ENCODE measurements at places on chromosomes 16 and 17.

DNA sequence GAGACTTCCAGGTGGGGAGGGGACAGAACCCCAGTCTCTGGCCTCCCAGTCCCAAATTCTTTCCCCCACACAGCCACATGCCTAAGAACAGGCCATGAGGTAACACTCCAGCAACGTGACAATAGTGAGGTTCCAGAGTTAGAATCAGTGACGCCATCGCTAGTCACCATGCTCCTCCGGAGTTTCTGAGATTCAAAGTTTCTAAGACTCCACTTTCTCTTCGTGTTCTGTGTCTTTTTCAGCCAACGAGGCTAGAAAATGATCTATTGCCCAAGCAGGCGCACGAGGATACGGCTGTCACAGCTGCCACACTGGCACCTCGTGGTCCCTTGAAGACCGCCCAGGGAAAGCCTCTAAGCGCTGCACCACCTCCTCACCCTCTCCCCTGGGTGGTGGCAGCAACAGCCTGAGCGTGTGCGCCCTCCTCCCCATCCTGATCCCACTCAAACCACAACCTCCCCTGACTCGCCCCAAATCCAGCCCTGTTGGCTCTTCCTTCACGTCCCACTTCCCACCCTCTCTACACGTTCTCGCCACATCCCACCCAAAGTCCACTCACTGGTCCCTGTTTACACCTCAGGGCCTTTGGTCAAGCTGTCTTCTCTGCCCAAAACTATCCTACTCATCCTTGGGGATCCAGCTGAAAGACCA is 1.0 kb downstream of the MCRIP1 start:
- peak; percentile 67 for DNase-seq

DNA sequence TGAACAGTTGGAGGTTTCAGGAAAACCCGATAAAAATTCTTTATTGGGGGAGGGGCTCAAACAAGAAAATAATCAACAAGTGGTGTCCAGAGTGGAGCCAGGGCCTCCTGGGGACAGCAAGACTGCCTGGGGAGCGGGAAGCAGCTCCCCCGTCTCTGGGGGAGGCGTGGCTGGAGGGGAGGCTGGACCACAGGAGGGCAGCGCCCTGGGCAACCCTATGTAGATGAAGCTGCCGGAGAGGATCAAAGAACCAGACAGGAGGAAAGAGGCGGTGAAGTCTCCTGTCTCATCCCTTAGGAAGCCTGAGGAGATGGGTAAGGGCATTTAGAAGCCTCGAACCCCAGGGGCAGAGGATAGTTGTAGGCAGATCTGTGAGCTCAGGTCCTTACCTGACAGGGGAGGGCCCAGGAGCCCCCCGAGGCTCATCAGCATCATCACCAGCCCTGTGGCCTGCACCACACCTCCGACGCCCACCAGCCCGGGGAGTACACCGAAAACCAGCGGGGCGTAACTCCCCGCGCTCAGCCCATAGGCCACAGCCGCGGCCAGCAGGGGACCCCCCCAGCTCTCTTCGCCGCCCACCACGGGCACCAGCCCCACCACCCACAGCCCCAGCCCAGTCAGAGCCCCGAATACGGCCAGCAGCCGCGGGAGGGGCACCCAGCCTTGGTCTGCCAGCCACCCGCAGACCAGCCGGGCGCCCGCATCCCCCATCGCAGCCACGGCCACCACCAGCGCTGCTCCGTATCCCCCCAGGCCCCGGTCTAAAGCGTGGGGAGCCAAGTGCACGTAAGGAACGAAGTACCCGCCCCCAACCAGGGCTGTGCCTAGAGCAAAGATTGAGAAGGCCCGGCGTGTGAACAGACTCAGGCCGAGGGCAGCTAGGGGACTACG is 2.0 kb downstream of the SLC16A11 start:
- no peak for DNase-seq

GRCh38 chr17:72850410-72851118 is 241.9 kb downstream of the SLC39A11 start:
- no peak for DNase-seq

DNA sequence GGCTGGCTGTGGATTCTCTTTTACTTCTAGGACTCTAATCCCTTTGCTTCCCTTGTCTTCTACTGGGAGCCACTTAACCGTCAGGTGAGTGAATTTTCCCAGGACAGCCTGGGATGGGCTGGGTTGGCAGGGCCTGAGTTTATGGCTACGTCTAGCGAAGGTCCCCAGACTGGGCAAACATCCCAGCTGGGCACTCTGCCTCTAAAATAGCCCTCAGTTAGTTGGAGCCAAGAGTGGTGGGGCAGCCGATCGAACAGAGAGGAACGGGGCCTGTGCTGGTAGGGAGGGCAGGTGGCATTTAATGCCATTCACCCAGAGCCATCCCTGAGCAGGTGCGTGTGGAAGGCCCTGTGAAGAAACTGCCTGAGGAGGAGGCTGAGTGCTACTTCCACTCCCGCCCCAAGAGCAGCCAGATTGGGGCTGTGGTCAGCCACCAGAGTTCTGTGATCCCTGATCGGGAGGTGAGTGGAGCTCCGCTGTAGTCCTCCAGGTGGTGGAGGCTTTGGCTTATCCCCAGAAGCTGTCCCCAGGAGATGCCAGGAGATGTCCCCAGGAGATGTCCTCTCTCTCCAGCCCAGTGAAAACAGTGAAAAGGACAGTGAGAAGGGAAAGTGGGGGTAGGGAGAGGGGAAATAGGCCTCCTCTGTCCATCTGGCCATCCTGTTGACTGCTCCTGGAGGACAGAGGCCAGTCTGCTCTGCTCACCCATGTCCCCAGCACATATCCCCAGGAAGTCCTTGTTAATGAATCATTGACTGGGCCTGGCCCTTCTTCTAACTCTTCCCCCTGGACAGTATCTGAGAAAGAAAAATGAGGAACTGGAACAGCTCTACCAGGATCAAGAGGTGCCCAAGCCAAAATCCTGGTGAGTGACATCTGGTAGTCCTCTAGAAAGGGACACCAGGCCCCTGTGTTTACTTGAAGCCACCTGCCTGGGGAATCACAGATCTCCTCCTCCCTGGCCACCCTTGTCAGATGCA is 4.4 kb downstream of the PNPO start:
- no peak for DNase-seq

- DNase-seq: no peak
Observed at GRCh38 chr16:78242239-78242630, 142.8 kb downstream of the WWOX start.

DNA sequence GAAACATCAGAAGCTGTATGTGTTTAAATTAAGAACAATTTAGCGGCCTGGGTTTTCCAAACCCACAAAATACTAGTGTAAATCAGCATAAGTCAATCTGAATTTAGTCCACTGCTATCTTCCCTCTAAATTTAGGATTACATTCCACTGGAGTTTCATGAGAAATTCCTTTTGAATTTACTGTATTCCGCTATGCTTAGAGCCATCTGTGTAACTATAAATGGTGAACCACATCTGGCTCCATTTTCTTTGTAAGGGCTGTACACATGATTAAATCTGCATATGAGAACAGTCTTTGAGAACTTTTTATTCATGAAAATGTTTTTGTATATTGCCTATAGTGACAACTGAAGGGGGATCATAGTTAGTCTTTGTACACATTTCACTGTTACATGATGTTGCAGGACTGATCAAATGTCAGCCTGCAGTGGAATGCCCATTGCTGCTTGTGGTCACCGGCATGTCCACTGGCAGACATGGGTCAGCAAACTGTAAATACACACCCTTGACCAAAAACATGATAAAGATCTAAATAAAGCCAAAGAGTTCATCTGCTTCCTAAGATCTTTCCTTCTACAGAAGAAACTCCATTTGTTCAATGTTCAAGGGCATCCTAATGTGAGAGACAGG is 36.8 kb downstream of the RPGRIP1L start:
- no peak for DNase-seq

- peak; percentile 40 for DNase-seq
Observed at GRCh38 chr17:75069783-75070182, 18.0 kb upstream of the SLC16A5 start.

DNA sequence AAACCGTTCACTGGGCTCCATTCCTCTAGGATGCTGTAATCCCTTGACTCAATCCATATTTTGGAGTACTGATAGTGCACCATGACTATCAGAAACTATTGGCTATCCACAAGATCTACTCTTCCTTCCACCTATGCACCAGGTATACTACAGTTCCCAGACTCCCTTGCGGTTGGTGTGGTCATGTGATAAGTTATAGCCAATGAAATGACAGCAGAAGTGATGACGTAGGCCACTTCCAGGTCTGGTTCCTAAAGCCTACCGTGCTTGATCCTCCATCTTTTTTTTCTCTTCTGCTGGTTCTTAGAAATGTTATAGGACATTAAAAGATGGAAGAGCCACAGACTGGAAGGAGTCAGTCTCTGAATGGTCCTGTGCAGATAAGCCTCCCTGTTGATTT is 278.8 kb upstream of the C16orf82 start:
- DNase-seq: no peak

DNA sequence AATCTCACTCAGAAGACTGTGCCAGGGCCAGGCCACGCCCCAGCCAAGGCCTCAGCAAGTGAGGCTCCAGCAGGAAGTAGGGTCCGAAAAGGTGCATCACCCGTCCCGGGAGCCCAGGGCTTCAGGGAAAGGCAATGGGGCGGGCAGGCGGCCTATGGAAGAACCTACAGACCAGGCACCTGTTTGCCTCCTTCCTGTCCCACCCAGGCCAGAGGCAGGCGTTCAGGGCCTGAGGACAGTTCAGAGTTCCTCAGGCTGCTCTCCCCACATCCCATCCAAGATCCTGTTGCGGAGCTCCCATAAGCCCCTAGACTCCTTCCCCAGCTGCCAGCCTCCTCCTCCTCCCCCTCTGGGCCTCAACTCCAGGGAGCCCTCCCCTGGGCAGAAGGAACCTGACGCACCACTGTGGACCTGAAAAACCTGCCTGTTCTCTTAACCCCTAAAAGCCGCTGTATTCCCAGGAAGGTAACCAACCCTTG is 2.3 kb downstream of the CLUH start:
- no peak for DNase-seq

DNA sequence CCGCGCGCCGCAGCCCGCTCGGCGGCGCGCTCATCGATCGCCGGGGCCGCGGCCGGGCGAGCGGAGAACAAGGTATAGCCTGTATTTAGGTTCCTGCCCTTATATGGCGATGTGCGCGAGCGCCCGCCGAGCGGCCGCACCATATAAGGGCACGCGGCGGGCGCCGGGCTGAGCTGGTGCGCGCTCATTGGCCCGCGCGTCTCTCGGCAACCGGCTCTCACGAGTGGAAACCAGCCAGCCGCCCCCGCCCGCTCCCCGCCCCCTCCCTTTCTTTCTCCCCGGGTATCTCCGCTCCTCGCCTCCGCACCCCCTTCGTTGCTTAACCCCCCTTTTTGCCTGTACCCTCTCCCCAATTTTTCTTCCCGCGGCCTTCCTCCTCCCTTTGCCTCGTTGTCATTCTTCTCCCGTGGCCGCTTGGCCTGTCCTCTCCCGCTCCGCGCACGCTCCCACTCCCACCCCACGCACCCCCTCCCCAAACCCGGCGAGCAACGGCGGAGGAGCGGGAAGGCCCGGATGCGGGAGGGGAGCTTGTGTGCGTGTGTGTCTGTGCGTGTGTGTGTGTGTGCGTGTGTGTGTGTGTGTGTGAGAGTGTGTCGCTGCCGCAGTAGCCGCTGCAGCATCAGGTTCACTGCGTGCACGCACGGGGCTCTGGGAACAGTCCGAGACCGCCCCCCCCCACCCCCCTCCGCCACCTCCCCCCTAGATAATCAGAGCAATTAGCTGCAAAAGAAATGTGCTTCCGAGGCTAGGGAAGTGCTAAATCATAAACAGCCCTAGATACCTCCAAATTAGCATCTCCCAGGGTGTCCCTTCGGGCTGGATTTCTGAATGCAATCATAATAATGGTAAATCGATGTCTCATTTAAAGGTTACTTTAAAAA is 13.5 kb upstream of the CBX8 start:
- peak; percentile 79 for DNase-seq

- DNase-seq: peak; percentile 66
Observed at GRCh38 chr17:57114085-57114673, 29.1 kb downstream of the AKAP1 start.

DNA sequence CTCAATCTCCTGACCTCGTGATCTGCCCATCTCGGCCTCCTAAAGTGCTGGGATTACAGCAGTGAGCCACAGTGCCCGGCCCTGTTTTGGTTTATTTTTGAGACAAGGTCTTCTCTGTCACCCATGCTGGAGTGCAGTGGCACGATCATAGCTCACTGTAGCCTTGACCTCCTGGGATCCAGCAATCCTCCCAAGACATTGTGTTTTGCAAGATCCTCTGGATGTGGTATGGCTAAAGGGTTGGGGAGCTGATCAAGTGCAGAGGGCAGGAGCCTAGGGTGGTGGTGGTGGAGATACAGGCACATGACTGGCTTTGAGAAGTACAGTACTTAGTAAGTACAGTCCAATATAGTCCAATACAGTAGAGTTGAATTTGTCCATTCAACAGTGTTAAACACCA is 16.6 kb upstream of the TNS4 start:
- DNase-seq: no peak

- DNase-seq: no peak
Observed at GRCh38 chr17:36059406-36059805, 4.7 kb upstream of the CCL18 start.

DNA sequence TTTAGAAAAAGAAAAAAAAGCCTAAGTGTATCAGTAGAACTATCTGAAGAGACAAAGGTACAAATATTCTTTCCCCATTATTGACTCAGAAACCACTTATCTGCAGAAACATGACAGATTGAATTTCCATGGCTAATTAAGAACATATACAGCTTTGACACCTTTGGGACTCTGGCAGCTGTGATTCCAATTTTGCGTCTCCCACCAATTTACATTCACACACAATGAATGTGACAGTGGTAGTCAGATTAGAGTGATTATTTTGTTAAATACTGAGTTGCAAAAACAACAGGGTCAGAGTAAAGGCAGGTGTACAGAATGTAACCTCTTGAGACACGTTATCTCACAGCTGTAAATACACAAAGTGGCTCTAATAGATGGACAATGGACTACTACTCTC is 5.3 kb upstream of the PPM1D start:
- DNase-seq: no peak

- no peak for DNase-seq
Observed at GRCh38 chr17:20991276-20992037, 51.4 kb downstream of the USP22 start.

GRCh38 chr17:15431196-15431595 is 36.2 kb downstream of the CDRT4 start:
- no peak for DNase-seq

- no peak for DNase-seq
Observed at GRCh38 chr16:59749662-59750336, 1015.7 kb upstream of the GOT2 start.

- no peak for DNase-seq
Observed at GRCh38 chr16:64051824-64052223, 1070.0 kb downstream of the CDH11 start.

DNA sequence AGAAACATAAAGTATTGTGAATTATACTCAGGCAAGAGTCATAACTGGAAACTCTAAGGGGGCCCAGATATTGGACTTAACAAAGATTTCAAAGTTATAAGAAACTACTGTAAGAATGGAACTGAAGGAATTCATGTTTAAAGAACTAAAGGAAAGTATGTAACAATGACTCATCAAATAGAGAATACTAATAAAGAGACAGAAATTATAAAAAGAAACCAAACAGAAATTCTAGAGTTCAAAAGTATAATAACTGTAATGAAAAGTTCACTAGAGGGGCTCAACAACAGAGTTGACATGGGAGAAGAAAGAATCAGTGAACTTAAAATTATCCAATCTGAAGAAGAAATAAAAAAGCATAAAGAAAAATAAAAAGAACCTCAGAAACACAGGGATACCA is 55.4 kb downstream of the ADCY9 start:
- no peak for DNase-seq

- DNase-seq: no peak
Observed at GRCh38 chr16:47905771-47906170, 250.0 kb downstream of the ABCC12 start.

- peak; percentile 59 for DNase-seq
Observed at GRCh38 chr17:32523017-32523680, 36.4 kb downstream of the CDK5R1 start.
